Epithelial cell of alveolus of lung (primary cell): ENCODE measurements at places on chromosomes 2 and 18. TPM values are rescaled to one million over a fixed set of nuclear protein-coding genes. Genes with fewer than 3 reads are reported as not detected.

Gene TSPYL6
- total RNA-seq = not detected in 2 replicates

Gene NEU2
- total RNA-seq = not detected in 2 replicates

Gene ASXL3
- total RNA-seq = 1.2 and 2.2 TPM in 2 replicates

Gene MALL
- total RNA-seq = 1.6 and 6.2 TPM in 2 replicates

Gene TEKT4
- not detected in 2 replicates for total RNA-seq

Gene CYTIP
- total RNA-seq = not detected in 2 replicates

Gene MSTN
- total RNA-seq = not detected in 2 replicates

Gene NTSR2
- total RNA-seq = not detected in 2 replicates

Gene SCN1A
- total RNA-seq = not detected in 2 replicates

Gene ZNF397
- 3.9 and 21.5 TPM in 2 replicates for total RNA-seq

Gene C2orf80
- total RNA-seq = not detected in 2 replicates

Gene RTP5
- total RNA-seq = not detected in 2 replicates

Gene RAX
- total RNA-seq = not detected in 2 replicates

Gene TAF4B
- 3.0 and 4.7 TPM in 2 replicates for total RNA-seq

Gene CNTNAP5
- total RNA-seq = not detected in 2 replicates

Gene POTEI
- total RNA-seq = not detected in 2 replicates

Gene CFAP221
- total RNA-seq = not detected in 2 replicates

Gene TCF23
- not detected in 2 replicates for total RNA-seq

Gene SIX3
- total RNA-seq = not detected in 2 replicates

Gene CRYBA2
- not detected in 2 replicates for total RNA-seq

Gene FAM117B
- 2.6 and 5.9 TPM in 2 replicates for total RNA-seq

Gene ALK
- total RNA-seq = not detected in 2 replicates

Gene GPBAR1
- 0.26 and 0.88 TPM in 2 replicates for total RNA-seq

Gene ADGRF3
- not detected in 2 replicates for total RNA-seq

Gene COLEC12
- total RNA-seq = 4.0 and 8.8 TPM in 2 replicates

Gene PFN4
- 0.39 TPM in 1 of 2 replicates, not detected in the other for total RNA-seq

Gene THSD7B
- total RNA-seq = 0.13 TPM in 1 of 2 replicates, not detected in the other

Gene ABCG8
- not detected in 2 replicates for total RNA-seq

Gene RGPD4
- total RNA-seq = not detected in 2 replicates

Gene FBXO41
- 2.5 and 3.0 TPM in 2 replicates for total RNA-seq

Gene PDE1A
- 0.13 and 15.3 TPM in 2 replicates for total RNA-seq

Gene TRPM8
- total RNA-seq = not detected in 2 replicates

Gene BOK
- 23.3 and 64.8 TPM in 2 replicates for total RNA-seq

Gene KCNS3
- total RNA-seq = 1.4 and 12.4 TPM in 2 replicates

Gene AOX1
- 9.8 and 23.7 TPM in 2 replicates for total RNA-seq

Gene C2orf72
- total RNA-seq = 0.08 and 0.26 TPM in 2 replicates

Gene RUFY4
- not detected in 2 replicates for total RNA-seq

Gene SLC23A3
- total RNA-seq = 1.4 TPM in 1 of 2 replicates, not detected in the other

Gene GPR45
- total RNA-seq = not detected in 2 replicates

Gene WDR54
- total RNA-seq = 64.2 and 88.8 TPM in 2 replicates

Gene FEV
- not detected in 2 replicates for total RNA-seq

Gene MAP3K19
- total RNA-seq = not detected in 2 replicates

Gene ANO7
- 1.4 and 1.6 TPM in 2 replicates for total RNA-seq

Gene SATB2
- total RNA-seq = 4.7 and 7.3 TPM in 2 replicates
